ENCODE measurements at places on chromosomes 16 and 17. TPM values are rescaled to one million over a fixed set of nuclear protein-coding genes. Genes with fewer than 3 reads are reported as not detected.
A peak's percentile ranks its signal among the peaks of the same experiment; 100 is the strongest.

- DNase-seq: no peak
Observed at GRCh38 chr16:86529160-86529559, 18.8 kb downstream of the FOXF1 start.

CXCL16 gene
- 3.9 TPM for total RNA-seq

DNA sequence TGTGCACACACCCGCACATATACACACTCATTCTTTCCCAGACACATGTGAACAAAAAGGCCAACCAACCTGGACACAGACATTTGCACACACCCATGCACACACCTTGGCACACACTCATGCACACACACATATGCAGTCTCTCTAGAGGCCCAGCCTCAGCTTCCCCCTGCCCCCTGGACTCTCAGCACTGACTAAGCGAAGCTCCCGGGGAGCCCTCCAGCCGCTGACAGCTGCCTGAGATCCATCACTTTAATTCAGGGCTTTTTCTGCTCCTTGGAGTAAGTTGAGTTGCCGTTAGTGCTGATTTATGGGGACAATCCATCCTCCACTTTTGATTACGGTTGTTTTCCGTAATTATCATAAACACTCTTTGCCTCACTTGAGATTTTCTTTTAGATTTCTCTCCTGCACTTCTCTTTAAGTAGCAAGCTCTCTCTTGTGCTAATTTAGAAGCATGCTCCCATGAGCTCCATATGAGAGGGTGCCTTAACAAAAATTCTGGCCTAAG lies 158.6 kb upstream of the CDC42EP4 start:
- DNase-seq: no peak

SKAP1 gene
- 0.38 TPM for total RNA-seq

- DNase-seq: no peak
Observed at GRCh38 chr17:75976175-75976848, 2.7 kb downstream of the ACOX1 start.

DNA sequence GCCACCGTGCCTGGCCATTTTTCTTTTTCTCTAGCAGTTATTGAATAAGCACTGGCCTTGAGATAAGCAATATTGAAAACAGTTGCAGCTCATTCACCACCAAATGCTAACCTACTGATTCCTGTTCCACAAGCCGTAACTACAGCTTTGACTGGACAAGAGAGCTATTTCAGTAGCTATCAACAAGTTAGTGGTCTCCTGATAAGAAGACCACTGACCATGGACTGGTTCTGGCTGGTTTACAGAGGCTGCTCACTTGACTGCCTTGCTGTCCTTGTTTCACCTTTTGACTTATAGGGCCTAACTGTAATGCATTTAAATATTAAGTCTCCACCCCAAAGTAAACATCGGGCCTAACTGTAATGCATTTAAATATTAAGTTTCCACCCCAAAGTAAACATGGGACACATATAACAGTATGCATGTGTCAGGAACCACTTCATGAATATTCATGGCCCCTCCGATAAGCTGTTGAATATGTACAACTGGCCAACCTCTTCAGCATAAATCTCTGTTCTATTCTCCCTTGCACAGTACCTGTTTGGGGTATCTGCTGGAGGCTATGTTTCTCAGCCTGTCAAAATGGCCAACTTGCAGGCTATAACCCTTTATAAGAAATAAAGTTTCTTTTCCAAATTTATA lies 94.1 kb downstream of the USP32 start:
- DNase-seq: no peak

- DNase-seq: no peak
Observed at GRCh38 chr17:66085221-66085620, 106.7 kb downstream of the CEP112 start.

DNA sequence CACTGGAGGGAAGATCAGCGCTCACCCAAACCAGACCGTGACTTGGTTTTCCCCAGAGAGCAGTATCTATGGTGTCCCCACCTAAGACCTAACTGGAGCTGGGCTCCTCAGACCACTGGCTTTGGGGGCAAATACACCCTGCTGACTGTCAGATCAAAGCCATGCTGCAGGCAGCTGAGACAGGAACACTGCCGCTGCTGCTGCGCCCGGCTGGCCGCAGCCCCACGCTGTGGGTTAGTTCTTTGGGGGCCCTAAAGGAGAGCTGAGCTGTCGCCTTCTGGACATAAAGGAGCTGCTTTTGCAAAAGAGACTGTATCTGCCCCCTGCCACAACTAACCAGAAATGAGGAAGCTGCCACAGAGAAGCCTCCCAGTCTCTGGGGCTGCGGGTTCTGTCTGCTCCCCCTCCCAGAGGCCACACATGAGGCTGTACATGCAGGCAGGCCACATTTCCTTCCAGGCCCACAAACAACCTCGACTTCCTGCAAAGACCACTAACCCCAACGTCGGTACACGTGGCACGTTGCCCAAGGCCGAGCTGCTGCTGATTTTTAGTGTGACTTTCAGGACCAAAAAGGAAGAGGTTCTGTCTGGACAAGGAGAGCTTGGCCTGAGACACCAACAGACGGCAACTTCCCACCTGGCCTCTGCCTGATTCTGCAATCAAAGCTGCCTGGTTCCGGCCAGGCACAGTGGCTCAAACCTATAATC lies 18.2 kb upstream of the ABR start:
- DNase-seq: peak; percentile 87

- no peak for DNase-seq
Observed at GRCh38 chr16:81544700-81545271, 100.2 kb downstream of the CMIP start.

GRCh38 chr16:4960579-4960978 lies 2.4 kb downstream of the SEC14L5 start:
- DNase-seq: no peak

CHST5 gene
- 0.27 TPM for total RNA-seq

DNA sequence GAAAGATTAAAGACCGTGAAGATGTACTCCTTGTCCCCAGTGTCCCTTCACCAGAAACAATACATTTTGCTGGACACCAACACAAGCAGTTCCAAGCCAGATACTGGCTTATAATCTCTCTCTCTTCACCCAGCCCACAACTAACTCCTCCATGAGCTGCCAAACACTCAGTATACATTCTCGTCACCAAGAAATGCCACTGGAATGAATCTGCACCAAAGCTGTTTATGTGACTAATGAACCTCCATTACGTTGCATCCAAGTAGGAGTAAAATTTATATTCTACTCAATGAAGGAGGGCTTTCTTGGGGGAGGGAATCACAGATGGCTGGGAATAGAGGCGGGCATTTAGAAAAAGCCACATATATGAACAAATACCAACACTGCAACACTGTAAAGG lies 20.9 kb upstream of the SOX9 start:
- DNase-seq: no peak

- no peak for DNase-seq
Observed at GRCh38 chr17:65627108-65627507, 65.7 kb upstream of the AXIN2 start.

DNA sequence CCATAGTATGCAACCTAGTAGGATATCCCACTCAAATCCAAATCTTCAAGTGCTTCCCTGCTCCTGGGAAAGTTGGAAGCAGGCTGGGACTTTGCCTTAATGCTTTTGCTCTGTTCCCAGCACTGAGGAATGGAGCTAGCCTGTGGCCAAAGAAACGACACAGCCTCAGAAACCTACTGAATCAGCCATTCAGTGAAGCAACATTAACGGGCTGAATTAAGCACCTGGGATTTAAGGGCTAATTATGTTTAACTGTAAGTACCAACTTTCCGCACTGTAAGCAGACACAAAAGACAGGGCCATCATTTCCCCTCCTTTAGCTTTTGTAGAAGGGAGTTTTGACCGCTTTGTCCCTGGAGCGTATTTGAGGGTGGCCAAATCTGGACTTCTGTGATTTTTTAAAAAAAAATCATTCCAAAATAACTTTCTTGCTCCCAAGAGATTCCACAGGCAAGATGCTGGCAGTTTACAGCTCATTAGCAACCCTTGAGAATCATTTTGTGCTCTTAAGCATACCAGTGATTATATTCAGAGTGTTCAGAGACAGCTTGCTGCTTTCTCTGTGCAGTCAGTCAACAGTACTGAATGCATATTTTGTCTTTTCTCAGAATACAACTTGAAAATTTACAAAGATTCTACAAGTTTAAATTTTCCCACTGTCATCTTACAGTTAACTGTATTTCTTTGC lies 17.6 kb upstream of the NOL11 start:
- no peak for DNase-seq

DNA sequence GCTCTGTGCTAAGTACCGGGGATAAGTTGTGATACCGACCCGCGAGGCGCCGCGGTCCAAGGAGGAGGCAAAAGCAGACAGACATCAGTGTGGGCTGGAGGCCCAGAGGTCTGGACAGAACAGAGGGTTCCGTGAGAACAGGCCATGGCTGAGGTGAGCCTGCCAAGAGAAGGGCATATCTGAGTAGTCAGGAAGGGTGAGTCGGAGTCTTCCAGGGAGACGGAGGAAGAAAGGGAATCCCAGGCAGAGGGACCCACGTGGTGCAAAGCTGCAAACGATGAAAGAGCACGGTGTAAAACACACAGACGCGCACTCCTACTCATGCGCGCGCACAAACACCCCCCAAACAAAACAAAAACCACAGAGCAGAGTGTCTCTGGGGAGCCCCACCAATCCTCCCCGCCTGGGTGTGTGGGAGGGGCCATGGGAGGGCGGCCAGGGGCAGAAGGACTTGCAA lies 18.1 kb downstream of the RHBDL3 start:
- no peak for DNase-seq

DNA sequence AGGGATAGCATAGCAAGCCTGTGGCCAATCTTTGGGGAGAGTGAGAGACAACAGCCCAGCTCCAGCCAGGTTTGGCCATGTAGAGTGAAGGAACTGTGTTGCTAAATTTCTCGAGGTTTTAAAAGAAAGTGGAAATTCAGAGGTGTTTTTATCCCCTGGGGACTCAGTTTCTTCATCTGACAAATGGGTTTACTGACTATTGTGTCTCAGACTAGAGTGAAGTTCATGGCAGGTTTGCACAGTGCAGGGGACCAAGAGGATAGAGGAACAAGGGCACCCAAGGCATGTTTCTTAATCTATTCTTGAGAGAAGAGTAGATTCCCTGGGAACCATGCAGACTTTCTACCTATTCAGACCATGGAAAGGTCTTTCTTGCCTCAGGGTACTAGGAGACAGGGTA lies 555.8 kb upstream of the C16orf82 start:
- DNase-seq: no peak

DNA sequence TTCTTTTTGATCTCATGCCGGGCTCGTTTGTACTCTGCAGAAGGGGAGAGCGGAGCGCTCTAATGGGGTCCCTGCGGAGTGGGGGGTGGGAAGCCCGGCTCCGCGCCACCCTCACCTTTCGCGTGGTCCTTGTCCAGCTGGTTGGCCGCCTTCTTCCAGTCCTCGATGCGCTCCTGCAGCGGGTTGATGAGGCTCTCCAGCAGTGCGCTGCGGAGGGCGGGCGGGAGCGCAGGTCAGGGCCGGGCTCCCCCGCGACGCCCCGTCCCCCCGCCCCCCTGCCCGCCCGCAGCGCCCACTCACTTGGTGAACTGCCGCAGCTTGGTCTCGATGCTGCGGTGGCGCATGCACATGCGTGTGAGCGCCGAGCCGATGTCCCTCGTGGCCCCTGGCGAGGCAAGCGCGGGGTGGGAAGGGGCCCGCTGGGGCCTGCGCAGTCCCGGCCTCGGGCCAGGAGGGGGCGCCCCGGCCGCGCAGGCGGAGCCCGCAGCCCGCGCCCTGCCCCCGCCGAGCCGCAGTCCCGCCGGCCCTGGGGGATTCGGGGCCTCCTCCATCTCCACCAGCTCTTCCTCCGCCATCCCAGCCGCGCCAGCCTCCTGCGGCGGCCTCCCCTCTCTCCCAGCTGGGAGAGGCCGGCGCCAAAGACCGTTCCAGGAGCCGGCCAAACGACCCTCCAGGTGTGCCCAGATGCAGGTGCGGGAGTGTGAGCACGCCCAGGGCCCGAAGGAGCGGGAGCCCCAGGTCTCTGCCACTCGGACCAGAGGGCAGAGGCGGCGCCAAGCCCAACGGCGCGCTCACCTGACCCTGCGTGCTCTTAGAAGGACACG lies 6.0 kb downstream of the MTSS2 start:
- DNase-seq: peak; percentile 68

- DNase-seq: no peak
Observed at GRCh38 chr17:55259684-55260111, 5.1 kb upstream of the HLF start.

DNA sequence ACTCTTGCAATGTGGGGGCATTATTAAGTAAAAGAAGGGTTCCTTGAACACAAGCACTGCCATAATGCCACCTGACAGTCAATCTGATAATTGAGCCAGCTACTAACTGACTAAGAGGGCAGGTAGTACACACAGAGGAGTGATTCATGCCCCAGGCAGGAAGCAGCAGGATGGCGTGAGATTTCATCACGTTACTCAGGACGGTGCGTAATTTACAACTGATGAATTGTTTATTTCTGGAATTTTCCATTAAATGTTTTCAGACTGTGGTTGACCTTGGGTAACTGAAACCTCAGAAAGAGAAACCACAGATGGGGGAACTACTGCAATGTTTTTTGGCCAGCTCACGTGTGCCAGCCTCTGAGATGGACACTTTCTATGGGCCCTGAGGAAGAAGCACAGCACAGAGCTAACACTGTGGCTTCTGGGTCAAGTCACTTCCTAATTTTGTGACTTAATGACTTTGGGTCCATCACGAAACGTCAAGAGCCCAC lies 46.7 kb downstream of the C17orf67 start:
- DNase-seq: no peak

GRCh38 chr17:65055280-65055707 lies 1.2 kb downstream of the GNA13 start:
- no peak for DNase-seq

DNA sequence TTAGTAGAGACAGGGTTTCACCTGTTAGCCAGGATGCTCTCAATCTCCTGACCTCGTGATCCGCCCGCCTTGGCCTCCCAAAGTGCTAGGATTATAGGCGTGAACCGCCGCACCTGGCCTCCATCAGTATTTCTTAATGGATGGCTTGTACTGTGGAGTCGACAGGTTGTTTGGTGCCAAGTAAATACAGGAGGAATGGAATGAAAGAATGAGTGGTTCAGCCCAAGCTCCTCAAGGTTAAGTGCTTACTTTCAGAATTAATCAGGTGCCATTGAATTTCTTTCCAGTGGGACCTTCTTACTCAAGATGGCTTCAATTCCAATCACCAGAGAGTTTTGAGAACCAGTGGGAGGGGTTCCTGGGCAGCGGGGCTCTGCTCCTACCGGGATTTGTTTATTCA lies 25.0 kb downstream of the ALOX15 start:
- no peak for DNase-seq

MEAK7 gene
- 7.4 TPM for total RNA-seq

GRCh38 chr16:22813948-22814710 lies at the start of gene HS3ST2:
HS3ST2 (plus strand) TSS chr16:22814162; CDS start chr16:22814611, 449 bp downstream.
- DNase-seq: peak; percentile 68

BRIP1 gene
- 0.24 TPM for total RNA-seq

- no peak for DNase-seq
Observed at GRCh38 chr16:60123392-60124023, 1389.4 kb upstream of the GOT2 start.

- DNase-seq: no peak
Observed at GRCh38 chr16:54049591-54050458, 236.8 kb downstream of the IRX3 start.

CA5A gene
- not detected for total RNA-seq
